ENCODE measurements at places on chromosomes 11 and 22. TPM values are rescaled to one million over a fixed set of nuclear protein-coding genes. Genes with fewer than 3 reads are reported as not detected.

- no peak for DNase-seq
These were observed 44.0 kb upstream of the WT1 start for GRCh38 chr11:32479291-32479690.

GRCh38 chr22:49247194-49247924 lies 580.3 kb downstream of the BRD1 start:
- DNase-seq = no peak

DNA sequence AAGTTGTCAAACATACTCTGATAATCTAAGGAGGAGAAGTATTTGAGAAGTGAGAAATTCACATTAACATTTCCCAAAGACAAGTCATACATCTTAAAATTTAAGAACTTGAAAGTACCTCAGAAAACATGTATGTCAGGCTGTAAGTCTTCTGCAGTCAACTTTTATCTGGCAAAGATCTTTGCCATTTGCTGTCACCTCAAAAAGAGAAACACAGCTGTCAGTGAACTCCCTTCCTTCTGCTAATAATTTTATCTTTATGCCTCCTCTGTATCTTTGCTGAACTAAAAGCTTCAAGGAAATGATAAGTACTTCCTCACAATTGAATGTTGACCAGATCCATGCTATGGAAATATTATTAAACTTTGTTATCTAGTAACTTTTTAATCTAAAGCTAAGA lies 18.7 kb downstream of the TTC17 start:
- peak; percentile 13 for DNase-seq

GRCh38 chr11:42013656-42014201 lies 554.3 kb upstream of the LRRC4C start:
- no peak for DNase-seq

GRCh38 chr22:40547729-40548143 lies 88.8 kb downstream of the MRTFA start:
- no peak for DNase-seq

- no peak for DNase-seq
These were observed 43.9 kb downstream of the CCDC34 start for GRCh38 chr11:27319072-27319471.

GRCh38 chr11:9639099-9639498 lies 24.8 kb upstream of the SWAP70 start:
- DNase-seq = peak; percentile 37

- no peak for DNase-seq
These were observed 1495.0 kb downstream of the BRD1 start for GRCh38 chr22:48332438-48333322.

GRCh38 chr11:94897330-94897768 lies 76.0 kb downstream of the CWC15 start:
- DNase-seq = peak; percentile 56

GRCh38 chr11:46264976-46265375 lies 12.5 kb upstream of the CREB3L1 start:
- DNase-seq = no peak

GRCh38 chr11:19382131-19382611 lies 141.4 kb upstream of the E2F8 start:
- no peak for DNase-seq

- DNase-seq = no peak
These were observed 566.8 kb upstream of the TENM4 start for GRCh38 chr11:80007616-80008015.

DNA sequence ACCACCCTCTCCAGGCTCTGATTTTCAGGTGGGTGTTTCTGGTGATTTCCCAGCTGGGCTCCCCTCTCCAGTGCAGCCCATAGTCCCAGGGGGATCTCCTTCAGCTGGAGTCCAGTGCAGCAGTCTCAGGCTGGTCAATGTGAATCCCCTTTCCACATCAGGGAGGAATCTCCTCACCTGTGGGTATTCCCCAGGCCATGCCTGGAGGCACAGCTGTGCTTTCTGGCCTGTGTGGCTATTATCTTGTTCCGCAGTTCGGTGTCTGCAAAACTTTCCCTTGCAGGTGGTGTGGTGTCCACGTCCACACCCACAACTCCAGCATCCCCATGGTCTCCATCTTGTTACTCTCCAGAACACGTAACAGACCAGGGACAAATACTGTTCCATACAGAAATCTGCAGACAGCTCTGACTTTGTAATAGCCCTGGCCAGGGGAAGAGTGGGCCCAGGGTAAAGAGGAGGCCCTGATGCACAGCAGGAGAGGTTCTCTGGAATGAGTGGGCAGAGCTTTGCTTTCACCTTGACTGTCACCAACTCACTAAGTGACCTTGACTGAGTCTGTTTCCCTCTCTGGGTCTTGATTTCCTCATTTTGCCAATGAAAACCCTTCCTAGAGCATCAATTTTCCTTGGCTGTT lies 183.2 kb downstream of the CSNK2A3 start:
- DNase-seq = no peak

GRCh38 chr11:69775163-69775755 lies at the start of gene FGF4:
FGF4 (minus strand) TSS chr11:69775341; CDS start chr11:69775084, 257 bp downstream.
- DNase-seq = no peak

DNA sequence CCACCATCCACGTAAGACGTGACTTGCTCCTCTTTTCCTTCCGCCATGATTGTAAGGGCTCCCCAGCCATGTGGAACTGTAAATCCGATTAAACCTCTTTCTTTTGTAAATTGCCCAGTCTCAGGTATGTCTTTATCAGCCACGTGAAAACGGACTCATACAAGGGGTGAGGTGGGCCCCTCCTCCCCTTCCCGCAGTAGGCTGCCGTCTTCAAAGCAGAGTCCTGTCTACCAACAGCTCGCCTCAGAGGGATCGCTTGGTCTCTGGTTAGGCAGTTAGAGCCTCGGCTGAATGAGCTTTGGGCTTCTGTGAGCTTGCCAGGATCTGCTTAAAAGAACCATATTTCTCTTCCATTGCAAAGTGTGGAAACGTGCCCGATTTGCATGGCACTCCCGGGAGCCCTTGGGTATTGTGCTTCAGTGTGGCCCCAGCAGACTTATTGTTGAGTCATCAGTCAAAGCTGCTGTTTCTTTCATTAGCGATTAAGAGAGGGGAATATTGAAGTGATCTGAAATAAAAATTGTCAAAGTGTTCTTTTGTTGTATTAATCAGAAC lies 338.3 kb downstream of the TBC1D22A start:
- DNase-seq = no peak

GRCh38 chr11:41522899-41523672 lies 63.6 kb upstream of the LRRC4C start:
- no peak for DNase-seq

DNA sequence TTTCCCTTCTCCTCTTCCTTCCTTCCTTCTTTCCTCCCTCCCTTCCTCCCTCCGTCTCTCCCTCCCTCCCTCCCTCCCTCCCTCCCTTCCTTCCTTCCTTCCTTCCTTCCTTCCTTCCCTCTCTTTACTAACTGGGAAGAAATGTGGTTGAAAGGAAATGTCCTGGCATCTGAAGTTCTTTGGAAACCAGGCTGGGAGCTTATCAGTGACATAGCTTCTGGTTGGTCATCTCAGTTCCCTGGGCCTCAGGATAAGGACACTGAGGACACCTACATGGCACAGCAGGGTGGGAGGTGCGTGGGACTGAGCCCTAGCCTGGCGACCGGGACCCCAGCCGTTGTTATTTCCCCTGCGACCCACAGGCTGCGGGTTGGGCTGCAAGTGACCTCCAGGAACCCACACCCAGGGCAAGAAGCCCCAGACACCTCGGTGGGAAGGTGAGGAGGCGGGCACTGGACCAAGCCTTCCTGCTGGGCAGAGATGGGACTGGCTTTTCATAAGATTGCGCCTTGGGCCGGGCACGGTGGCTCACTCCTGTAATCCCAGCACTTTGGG lies 1486.5 kb downstream of the TBC1D22A start:
- DNase-seq = no peak

- DNase-seq = no peak
These were observed 88.2 kb downstream of the SIK3 start for GRCh38 chr11:117009905-117010605.

DNA sequence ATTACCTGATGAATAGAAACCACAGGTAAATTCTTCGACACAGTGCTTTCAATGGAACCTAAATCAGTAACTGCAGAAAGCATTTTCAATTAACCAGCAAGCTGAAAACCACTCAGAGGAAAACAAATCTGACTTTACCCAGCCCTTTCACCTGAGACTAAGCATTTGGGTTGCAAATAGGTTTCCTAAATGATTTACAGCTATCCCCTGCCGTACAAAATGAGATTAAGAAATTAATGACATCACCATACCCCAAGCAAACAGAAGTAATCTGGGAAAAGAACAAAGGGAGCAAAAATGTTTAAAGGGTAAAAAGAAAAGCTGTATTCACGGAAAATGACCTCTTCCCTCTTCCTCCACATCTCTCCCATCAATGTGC lies 584 bp downstream of the NOX4 start:
- DNase-seq = no peak

GRCh38 chr22:34508797-34509196 lies 557.2 kb upstream of the ISX start:
- no peak for DNase-seq

DNA sequence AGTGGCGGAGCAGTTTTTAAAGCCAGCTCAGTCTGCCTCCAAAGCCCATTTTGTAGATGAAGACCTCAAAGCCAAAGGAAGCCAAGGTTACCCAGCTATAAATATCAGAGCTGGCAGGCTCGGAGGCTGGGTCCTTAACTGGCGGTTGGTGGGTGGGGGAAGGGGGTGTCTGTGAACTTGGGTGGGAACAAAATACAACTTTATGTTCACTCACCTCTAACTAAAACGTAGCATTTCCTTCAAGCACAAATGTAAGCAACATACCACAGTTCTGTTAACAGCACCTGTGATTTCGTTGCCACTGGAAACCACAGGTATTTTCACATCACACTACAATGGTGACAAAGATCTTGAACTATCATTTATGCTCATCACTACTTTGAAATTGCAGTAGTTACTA lies 99.7 kb upstream of the SYT13 start:
- DNase-seq = no peak

DNA sequence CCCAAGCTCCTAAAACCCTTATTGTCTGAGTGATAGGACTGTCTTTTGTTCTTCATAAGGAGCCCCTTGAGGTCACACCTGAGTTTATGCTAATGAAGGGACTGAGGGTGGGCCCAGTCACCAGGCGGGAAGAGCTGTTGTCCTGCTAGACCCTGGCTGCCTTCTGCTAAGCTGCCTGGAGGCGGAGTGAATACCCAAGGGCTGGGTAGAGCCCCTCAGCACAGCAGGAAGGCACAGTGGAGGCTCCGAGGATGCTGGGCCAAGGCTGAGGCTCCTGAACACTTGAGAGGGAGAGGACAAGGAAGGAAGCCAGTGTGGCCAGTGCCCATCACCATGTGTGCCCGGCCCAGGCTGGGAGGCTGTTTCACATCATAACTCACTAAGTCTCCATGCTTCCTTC lies 4.8 kb upstream of the PHF21B start:
- DNase-seq = no peak

GRCh38 chr11:3665336-3666022 lies 5.7 kb downstream of the CHRNA10 start:
- no peak for DNase-seq

GRCh38 chr11:3796346-3796745 lies 1.0 kb downstream of the NUP98 start:
- peak; percentile 30 for DNase-seq

GRCh38 chr22:24413736-24414385 lies 13.5 kb upstream of the ADORA2A start:
- no peak for DNase-seq

The OLFML1 gene
- not detected for polyA plus RNA-seq

The DTX4 gene
- 12.2 TPM for polyA plus RNA-seq

The VWCE gene
- 3.2 TPM for polyA plus RNA-seq

The POU2F3 gene
- polyA plus RNA-seq = 1.4 TPM

The OR51B4 gene
- not detected for polyA plus RNA-seq

The SLN gene
- polyA plus RNA-seq = not detected

The IFITM1 gene
- 8.9 TPM for polyA plus RNA-seq

The CEP57 gene
- 41.6 TPM for polyA plus RNA-seq

The GDPD5 gene
- polyA plus RNA-seq = 1.1 TPM

The FGF4 gene
- not detected for polyA plus RNA-seq

The CTTN gene
- 218 TPM for polyA plus RNA-seq

The DEPDC7 gene
- 25.8 TPM for polyA plus RNA-seq
